Right atrium auricular region (tissue), 2 donors: ENCODE measurements at places on chromosomes 6 and 20. TPM values are rescaled to one million over a fixed set of nuclear protein-coding genes. Genes with fewer than 3 reads are reported as not detected.
A peak's percentile ranks its signal among the peaks of the same experiment; 100 is the strongest.

GRCh38 chr6:71589254-71589653 lies 297.1 kb upstream of the RIMS1 start:
- no peak for DNase-seq

DNA sequence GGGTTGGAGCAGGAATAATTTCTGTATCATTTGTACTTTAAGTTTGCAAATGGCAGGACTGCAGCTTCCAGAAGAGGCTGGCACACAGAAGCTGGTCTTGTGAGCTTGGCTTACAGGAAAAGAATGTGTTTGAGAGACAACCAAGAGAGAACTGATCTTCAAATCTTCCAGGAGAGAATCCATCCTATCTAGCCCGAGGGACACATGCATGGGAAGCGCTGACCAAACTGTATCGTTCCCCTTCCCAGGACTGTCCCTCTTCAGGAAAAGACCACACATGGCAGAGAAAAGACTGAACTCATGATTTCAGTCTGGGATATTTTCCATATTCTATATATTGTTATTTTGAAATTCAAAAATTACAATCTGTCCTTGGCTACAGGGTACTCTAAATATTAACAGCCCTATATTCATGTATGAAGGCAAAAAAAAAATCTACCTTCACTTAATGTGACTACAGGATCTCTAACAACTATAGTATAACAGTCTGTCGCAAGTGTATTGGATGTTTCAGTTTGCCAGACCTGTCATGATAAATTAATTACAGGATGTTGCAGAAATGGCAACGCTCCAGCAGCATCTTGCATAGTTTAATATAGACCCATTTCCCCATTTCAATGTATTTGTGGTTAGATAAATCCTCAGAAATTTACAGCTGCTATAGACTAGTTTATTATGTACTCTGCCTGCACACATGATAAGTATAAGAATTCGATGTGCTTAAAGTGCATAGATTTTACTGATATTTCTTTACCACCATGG lies 99.4 kb downstream of the MYB start:
- no peak for DNase-seq

GRCh38 chr20:43988867-43989266 lies 74.2 kb downstream of the TOX2 start:
- DNase-seq, result peak; percentile 36

DNA sequence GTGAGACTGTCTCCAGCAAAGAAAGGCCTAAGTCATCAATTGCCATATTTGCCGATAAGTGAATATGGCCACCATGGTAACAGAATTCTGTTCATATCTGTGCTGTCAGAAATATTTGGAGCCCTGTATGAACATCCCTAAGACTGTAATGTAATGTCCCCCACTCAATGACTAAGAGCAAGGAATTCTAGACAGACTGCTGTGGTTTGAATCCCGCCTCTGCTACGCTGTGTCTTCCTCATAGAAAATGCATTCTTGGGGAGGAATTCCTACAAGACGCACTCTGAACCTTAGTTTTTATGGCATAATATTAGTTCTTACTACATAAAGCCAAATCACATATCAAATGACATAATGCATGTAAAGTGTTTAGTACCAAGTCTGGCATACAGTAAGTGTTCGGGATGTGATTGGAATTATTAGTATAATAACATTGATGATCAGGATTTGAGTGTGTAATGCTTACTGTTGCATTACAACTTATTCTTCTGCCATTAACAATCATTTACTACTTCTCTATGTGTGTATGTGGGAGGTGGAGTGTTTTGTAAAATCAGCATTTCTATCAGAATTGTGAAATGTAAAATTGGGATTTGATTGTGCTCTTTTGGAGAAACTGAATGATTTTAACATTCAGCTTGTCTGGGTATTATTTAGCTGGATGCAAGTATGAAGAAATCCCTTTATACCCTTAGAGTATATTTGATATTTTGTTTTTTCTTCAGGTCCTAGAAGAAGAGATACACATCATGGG lies 103.0 kb downstream of the OLIG3 start:
- no peak for DNase-seq

- DNase-seq, result no peak
Observed at GRCh38 chr6:22300273-22300998, 3.6 kb upstream of the PRL start.

DNA sequence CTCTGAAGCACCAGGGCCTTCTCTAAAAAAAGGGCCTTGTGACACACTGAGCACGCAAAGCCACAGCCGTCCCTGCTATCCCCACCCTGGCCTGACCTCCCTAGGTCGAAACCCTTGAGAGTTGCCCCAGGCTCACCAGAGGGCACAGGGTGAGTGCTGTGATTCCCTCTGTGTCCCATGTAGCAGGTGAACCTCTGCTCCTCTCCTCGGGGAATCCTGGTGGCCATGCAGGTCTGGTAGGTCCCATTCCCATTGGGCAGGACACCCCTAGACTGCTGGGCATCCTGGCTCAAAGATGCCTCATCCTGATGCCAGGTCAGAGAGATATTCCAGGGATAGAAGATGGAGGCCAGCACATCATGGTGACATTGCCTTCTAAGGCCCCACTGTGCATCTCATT lies 20.9 kb downstream of the HLA-F start:
- DNase-seq, result no peak

GRCh38 chr6:93679836-93680235 lies 260.5 kb upstream of the EPHA7 start:
- no peak for DNase-seq

DNA sequence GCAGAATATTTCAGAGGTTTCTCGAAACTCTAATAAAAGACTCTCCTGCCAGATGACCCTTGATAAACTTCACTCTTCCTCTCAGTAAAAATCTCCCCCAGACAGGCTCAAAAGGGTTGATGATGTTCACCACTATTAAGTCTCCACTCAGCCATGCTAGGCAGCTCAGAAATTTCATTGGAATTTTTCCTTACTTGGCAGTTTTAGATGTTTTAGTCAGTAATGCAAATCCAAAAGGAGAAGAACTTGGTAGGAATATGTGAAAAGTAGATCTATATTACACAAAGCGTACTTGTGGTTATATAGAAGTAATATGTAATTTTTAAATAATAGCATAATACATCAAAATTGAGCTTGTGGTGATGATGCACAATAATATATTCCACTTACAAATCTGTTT lies 333.0 kb downstream of the PHF3 start:
- no peak for DNase-seq

Gene PTGIS
- total RNA-seq, result 169 TPM

Gene LAMP5
- not detected for total RNA-seq

Gene ZC2HC1B
- total RNA-seq, result not detected

Gene GJA10
- total RNA-seq, result not detected

Gene ERVFRD-1
- not detected for total RNA-seq

Gene SLC17A9
- total RNA-seq, result 1.3 TPM
